ENCODE measurements at places on chromosomes 16 and 17.

DNA sequence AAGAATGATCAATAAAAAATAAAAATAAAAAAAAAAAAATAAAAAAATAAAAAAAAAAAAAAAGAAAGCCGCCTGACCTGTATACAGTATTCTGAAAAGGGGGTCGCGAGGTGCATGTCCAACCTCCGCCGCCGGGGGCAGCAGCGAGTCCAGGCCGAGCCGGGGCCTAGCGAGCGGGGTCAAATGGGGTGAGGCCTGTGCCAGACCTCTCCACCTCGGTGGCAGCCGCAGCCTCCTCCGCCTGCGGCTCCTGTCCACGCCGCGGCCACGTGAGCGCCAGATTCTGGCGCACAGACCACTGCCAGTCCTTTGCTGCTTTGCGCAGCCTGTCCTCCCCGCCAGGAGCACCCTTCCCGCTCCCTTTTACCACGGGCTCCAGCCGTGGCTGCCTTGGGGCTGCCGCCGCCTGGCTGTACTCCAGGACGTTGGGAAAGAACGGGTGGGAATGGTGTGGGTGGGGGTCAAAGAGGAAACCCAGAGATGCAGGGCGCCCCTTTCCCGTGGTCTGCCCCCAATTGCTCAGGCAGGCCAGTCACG, 2.4 kb upstream of the BCKDK start:
- DNase-seq, result peak; percentile 89

GRCh38 chr16:19781226-19781625, 63.2 kb downstream of the IQCK start:
- no peak for DNase-seq

DNA sequence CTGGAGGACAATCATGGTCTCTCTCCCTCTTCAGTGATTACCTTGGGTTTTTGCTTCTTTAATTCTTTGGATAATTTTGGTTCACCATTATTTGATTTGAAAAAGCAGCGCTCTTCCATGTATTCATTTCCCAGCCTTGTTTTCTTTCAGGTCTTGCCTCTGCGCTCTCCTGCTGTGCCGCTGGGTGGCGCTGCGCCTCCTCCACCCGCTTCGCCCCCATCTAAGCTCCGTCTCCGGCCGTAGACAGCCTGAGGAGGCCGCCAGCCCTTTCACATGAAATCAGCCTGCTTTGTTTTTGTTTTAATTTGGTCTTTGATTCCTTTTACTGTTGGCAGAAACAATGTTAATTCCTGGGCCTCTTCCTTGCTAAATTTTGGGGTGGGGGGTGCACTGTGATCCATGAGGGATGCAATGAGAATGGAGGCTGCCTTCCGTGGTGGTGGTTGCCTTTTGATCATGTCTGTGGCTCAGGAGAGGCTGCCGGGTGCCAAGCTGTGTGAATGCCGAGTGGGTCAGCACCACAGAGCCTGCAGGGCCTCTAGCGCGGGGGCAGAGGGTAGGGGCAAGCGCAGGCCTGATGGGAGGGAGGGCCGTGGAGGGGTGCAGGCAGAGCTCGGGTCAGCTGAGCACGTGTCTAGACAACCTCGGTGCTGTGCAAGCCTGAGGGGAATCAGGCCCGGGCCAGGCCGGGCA, 64.1 kb downstream of the PLD6 start:
- DNase-seq, result peak; percentile 57

GRCh38 chr16:28473714-28474265, 1.7 kb upstream of the NPIPB7 start:
- no peak for DNase-seq

- DNase-seq, result no peak
These were observed 33.7 kb upstream of the ALDH3A1 start for GRCh38 chr17:19781488-19782458.
